ENCODE measurements at places on chromosomes 12 and 14. TPM values are rescaled to one million over a fixed set of nuclear protein-coding genes. Genes with fewer than 3 reads are reported as not detected.

GRCh38 chr14:87999277-87999676, 5.7 kb upstream of the GPR65 start:
- DNase-seq, result no peak

The SLC6A15 gene
- total RNA-seq, result not detected

DNA sequence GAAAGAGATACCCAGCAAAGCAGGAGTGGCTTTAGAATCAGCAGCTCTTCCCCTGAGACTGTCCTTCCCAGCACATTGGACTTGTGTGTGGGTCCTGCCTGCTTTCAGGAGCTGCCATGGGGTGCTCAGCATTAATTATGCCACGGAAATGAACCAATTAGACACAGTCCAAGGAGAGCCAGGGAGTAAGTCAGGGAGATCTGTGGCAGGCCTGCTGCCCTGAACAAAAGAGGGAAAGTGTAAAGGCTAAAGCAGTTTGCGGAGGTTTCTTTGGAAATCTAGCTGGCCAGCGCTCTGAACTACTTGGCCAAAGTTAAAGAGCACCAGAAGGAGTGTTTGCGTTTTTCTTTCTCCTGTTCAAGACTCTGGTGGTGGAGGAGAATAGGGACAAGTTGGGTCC, 65.7 kb upstream of the SRSF5 start:
- DNase-seq, result no peak

DNA sequence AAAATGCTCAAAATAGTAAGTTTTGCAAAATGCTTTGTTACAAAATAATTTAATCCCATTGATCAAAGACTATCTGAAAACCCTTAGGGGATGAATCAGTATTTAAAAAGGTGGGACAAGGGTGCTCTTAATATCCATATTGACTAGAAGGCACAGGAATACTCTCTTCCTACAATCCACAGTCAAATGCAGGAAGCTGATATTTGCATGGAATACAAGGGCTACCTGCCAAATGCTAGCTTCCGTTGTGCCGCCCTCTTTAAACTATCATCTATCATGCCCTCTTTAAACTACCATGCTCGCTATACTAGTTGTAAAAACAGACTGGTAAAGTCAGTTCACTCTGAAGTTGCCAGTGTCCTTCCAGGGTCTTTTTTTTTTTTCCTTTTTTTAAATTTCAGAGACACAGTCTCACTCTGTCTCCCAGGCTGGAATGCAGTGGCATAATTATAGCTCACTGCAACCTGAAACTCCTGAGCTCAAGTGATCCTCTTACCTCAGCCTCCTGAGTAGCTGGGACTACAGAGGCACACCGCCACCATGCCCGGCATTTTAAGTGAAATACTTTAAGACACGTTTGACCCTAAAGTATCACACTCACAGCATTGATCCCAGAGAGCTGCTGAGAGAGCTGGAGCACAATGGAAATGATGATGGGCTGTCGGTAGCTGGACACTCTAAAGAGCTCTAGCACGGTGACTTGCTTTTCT, 6.7 kb downstream of the SLC2A3 start:
- DNase-seq, result no peak

GRCh38 chr12:39780913-39781446, 161.4 kb upstream of the ABCD2 start:
- DNase-seq, result no peak

The LRTM2 gene
- not detected for total RNA-seq

The RILPL2 gene
- total RNA-seq, result 10.2 TPM

The EID3 gene
- 6.0 TPM for total RNA-seq

GRCh38 chr14:105244334-105244733, 4.0 kb upstream of the BTBD6 start:
- DNase-seq, result no peak

The INHBC gene
- total RNA-seq, result 0.13 TPM

DNA sequence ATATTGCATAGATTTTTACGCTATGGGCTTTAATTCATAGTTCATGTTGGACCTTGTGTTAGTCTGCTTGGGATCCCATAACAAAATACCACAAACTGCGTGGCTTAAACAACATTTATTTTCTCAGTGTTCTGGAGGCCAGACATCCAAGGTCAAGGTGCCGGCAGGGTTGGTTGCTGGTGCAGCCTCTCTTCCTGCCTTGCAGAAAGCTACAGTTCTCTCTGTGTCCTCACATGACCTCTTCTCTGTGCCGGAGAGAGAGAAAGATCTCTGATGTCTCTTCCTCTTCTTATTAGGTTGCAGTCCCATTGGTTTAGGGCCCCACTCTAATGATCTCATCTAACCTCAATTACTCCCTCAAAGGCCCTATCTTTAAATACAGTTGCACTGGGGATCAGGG, 170.5 kb downstream of the IPO8 start:
- DNase-seq, result no peak

The GPR65 gene
- total RNA-seq, result 8.3 TPM

- DNase-seq, result no peak
Observed at GRCh38 chr12:116266631-116267349, 10.7 kb downstream of the MED13L start.

- DNase-seq, result no peak
Observed at GRCh38 chr14:52836063-52836462, 44.7 kb upstream of the GNPNAT1 start.

DNA sequence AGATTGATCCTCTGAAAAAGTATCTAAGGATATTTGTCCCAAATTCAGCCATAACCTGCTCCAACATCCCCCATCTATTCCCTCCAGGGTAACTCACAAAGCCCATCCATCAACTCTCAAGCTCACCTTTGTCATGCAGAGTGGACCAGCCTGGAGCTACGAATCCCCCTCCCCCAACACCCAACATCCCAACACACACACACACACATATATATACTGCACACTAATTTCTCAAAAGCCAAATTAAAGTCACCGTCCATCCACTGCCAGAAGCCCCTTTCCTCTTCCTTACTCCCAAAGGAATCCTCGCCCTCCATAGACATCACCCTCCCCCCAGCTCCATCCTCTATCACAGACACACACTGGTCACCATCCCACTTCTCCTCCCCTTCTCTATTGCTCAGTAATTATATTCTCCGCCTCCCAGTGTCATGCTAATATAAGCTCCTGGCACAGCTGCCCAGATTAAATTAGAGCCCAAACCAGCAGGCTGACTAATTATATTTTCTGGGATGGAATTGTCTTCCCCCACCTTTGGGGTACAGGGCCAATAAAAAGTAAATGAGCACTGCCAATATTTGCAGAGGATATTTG, 13.5 kb upstream of the TESPA1 start:
- no peak for DNase-seq

DNA sequence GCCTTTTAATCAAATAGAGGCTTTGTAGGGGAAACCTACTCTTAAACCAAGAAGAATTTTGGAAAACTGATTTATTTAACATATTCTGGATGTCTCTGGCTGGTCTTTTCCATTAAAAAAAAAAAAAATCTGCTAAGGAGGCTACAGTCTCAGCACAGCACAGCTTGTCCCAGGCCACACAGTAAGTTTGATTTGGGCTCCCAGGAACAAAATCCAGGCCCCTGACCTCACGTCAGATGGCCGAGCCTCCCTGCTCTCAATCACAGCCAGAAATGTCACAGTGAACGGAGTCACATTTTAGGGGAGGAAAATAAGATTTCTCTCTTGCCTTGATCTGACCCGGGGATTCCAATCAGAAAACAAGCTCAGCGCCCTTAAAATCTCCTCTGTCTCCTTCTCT, 72.9 kb upstream of the TBX5 start:
- DNase-seq, result no peak

GRCh38 chr14:56098021-56098420, 20.2 kb upstream of the PELI2 start:
- DNase-seq, result no peak

- no peak for DNase-seq
Observed at GRCh38 chr12:6813363-6813762, 8.3 kb upstream of the GPR162 start.

The EPYC gene
- not detected for total RNA-seq
